ENCODE measurements at places on chromosomes 13 and 19.
A peak's percentile ranks its signal among the peaks of the same experiment; 100 is the strongest.

- DNase-seq: no peak
Observed at GRCh38 chr13:98755116-98755515, 2.6 kb upstream of the SLC15A1 start.

- no peak for DNase-seq
Observed at GRCh38 chr13:114066956-114067355, 65.5 kb downstream of the RASA3 start.

GRCh38 chr19:45922281-45922680, 7.7 kb upstream of the NANOS2 start:
- DNase-seq: no peak

DNA sequence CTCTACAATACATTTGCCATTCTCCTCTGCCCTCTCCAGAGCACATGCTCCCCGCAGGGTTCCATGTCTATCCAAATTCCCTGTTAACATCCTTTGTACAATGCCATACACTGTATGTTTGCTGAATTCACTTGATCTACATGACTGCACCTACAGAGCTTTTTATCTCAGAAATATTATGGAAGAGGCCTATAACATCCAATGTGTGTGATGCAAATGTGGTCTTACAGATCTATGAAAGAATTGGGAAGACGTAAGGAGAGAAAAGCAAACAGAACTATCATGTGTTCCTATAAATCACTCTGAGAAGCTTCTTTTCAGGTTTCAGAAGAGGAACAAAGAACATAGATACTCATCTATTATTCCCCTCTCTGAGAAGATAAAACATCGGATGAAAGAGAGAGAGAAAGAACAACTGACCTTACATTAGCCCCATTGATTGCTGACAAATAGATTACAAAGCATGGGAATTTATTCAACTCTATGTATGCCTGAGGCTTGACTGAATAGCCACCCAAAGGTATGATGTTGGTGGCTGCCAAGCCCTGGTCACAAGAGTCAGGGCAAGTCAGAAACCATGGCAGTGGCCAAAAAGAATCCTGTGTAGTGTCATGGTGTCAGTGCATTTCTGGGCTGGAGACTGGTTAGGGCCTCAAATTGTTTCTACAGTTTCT, 425.2 kb downstream of the FOXO1 start:
- peak; percentile 37 for DNase-seq

DNA sequence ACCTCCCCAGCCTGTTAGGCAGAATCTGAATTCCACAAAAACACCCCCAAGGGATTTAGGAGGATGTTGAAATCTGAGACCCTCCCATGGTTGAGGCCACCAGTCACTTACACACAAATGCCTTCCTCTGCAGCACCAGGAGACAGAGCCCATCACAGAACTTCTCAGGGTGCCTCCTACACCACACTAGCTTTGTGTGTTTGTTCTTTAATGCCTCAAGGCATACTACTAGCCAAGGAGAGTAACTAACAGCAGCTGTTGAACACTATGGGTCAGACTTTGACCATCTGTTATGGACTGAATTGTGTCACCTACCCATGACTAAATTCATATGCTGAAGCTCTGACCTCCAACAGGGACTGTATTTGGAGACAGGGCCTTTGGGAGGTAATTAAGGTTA, 9.5 kb upstream of the MED26 start:
- no peak for DNase-seq

DNA sequence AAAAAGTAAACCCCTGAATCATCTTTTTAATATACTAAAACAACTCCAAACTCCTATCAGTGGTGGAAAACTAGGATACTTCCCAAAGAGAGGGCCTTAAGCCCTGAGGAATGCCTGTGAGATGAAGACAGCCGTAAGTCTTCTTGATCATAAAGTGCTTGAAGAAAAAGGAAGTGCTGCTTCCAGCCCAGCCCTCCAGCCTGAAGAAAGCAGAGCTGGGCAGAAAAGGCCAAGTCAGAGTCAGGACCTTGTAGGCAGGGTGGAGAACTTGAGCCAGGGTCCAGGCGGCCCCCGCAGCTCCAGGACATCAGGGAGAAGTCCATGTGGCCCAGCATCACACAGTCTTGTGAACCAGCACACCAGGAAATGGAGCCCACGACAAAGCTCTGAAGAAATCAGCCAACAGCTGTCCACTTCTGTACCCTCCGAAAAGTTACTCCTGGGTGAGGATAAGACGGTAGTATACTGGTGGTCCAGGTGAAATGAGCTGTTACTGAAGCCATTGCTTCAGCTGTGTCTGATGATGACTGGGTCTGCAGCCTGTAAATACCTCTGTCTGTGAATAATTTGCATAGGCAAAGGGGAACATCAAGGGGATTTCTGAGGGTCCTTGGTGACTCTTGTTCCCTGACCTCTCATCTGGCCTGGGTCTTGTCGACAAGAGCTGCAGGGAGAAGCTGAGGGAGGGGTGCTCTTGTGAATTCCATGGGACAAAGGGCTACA, 18.7 kb upstream of the CRYL1 start:
- DNase-seq: no peak

DNA sequence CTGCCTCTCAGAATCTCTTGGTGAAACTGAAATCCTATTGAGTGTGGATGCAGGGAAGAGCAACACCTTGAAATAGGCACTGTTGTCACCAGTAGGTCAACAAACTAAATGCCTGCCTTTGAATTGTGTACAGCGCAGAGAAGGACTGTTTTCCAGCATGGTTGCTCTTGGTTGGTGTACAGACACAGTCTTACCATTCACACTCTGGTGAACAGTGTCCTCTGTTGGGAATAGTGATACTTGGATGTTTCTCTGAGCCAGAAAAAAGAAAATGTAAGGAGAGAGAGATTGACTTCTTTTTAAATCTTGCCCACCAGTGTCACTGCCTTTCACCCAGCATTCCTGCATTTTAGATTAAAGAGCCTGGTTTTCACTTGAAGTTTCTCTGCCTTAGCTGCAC, 179.7 kb downstream of the STK24 start:
- DNase-seq: no peak

- no peak for DNase-seq
Observed at GRCh38 chr19:1259206-1259875, 9.8 kb upstream of the CIRBP start.

DNA sequence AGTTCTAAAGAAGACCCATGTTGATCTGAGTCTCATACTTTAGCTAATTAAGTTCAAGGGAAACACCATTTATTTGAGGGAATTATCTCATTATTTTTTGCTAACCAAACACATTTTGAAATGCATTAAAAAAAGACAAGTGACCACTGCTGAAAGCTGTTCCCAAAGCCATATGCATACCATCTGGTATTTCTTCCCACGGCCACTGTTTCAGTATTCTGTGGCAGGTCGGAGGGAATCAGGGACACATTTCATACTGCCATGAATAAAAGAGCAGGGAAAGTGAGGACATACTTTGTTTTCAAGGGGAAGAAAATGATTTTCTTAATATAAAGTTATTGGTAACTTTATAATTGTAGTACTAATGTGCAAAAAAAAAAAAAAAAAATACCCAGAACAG, 401.2 kb downstream of the HS6ST3 start:
- DNase-seq: no peak

- DNase-seq: no peak
Observed at GRCh38 chr19:57441979-57442752, 7.0 kb downstream of the ZNF749 start.

- DNase-seq: no peak
Observed at GRCh38 chr13:81577601-81578195, 1236.8 kb upstream of the SPRY2 start.

GRCh38 chr13:75090872-75091615, 390.9 kb downstream of the TBC1D4 start:
- DNase-seq: no peak

GRCh38 chr13:113457510-113457909, 4.2 kb upstream of the ADPRHL1 start:
- DNase-seq: no peak

GRCh38 chr13:97743938-97744337, 209.5 kb upstream of the IPO5 start:
- DNase-seq: no peak

GRCh38 chr19:39498798-39499642, at the start of gene DLL3:
Gene DLL3, plus strand, starts transcription at chr19:39498947. Its CDS starts 28 bp downstream, at chr19:39498975.
- no peak for DNase-seq
